Articular chondrocyte of knee joint (primary cell): ENCODE measurements at places on chromosomes 11 and 22. TPM values are rescaled to one million over a fixed set of nuclear protein-coding genes. Genes with fewer than 3 reads are reported as not detected.

Gene RASSF10
- not detected in 2 replicates for total RNA-seq

Gene MOGAT2
- 0.13 TPM in 1 of 2 replicates, not detected in the other for total RNA-seq

Gene FADS2
- 53.8 and 70.4 TPM in 2 replicates for total RNA-seq

Gene CEP126
- total RNA-seq = 14.0 and 17.4 TPM in 2 replicates

Gene TMEM121B
- 0.11 and 0.13 TPM in 2 replicates for total RNA-seq

Gene AMOTL1
- total RNA-seq = 39.7 and 47.1 TPM in 2 replicates
